Muscle of back (tissue), 13 donors: ENCODE measurements at places on chromosomes 7 and 10. TPM values are rescaled to one million over a fixed set of nuclear protein-coding genes. Genes with fewer than 3 reads are reported as not detected.
A peak's percentile ranks its signal among the peaks of the same experiment; 100 is the strongest.

- no peak for DNase-seq
Observed at GRCh38 chr10:132707776-132708171, 78.2 kb downstream of the NKX6-2 start.

The FFAR4 gene
- polyA plus RNA-seq: not detected

The CH25H gene
- 0.73 TPM for polyA plus RNA-seq

- DNase-seq: no peak
Observed at GRCh38 chr10:122255509-122256301, 15.4 kb upstream of the BTBD16 start.

The GPRIN2 gene
- polyA plus RNA-seq: not detected

The WASHC2C gene
- polyA plus RNA-seq: 44.0 TPM

- no peak for DNase-seq
Observed at GRCh38 chr10:42850931-42851330, 68.3 kb downstream of the BMS1 start.

GRCh38 chr10:3889961-3890522 lies 105.0 kb upstream of the KLF6 start:
- DNase-seq: no peak

- no peak for DNase-seq
Observed at GRCh38 chr7:27300421-27300820, 57.8 kb downstream of the EVX1 start.

DNA sequence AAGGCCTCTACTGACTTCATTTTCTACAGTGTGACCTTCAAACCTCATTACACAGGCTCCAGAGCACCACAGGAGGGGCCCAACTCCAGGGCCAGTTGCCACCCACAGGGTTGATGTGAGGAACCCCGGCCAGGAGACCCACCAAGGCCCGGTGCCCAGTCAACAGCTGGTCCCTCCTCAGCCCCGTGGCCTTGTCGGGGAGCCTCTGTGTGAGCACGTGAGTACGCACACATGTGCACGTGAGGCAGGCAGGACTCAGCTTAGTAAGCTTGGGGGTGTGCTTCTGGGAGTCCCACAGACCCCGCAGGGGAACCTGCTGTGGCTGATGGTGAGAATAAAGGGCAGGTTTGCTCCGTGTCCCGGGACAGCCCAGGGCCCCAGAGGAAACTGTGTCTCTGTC lies 104.5 kb downstream of the VIPR2 start:
- DNase-seq: no peak

GRCh38 chr7:149496642-149497391 lies 792 bp downstream of the ZNF746 start:
- DNase-seq: peak; percentile 75

DNA sequence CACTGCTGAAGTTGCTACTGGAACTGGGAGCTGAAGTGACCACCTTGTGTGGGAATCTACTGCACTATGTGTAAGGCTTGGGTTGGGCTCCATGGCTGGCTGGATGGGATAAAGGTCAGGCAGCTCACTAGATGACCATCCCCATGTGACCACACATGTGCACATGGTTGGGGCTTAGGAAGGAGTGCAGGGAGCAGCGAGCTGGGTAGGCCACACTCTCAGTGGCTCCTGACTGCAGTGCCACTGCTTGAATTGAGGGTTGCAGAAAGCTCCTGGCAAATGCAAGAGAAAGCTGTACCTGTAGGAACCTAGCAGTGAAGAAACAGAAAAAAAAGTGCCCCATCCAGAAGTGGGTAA lies 47.5 kb upstream of the AMPH start:
- DNase-seq: no peak

The ZNF248 gene
- polyA plus RNA-seq: 21.3 TPM

The TET1 gene
- 9.4 TPM for polyA plus RNA-seq

The FAM24A gene
- not detected for polyA plus RNA-seq

DNA sequence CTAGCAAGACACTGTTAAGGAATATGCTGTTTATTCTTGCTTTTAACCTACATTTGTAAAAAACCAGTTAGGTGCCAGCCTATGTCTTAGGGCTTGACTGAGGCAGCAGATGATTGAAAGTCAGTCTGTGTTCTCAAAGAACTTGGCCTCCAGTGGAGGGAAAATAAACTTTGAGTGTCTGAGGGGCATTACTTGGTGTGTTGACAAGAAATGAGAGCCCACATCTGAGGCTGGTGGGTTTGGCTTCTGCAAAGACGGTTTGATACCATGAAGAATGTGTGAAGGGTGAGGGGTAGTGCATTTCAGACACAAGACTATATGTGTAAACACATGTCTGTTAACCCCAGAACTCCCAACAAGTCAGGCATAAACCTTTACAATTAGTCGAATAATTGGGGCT lies 28.5 kb downstream of the CCSER2 start:
- DNase-seq: no peak

GRCh38 chr10:49435225-49435624 lies 39.3 kb upstream of the DRGX start:
- DNase-seq: no peak

The NOC3L gene
- 19.9 TPM for polyA plus RNA-seq

DNA sequence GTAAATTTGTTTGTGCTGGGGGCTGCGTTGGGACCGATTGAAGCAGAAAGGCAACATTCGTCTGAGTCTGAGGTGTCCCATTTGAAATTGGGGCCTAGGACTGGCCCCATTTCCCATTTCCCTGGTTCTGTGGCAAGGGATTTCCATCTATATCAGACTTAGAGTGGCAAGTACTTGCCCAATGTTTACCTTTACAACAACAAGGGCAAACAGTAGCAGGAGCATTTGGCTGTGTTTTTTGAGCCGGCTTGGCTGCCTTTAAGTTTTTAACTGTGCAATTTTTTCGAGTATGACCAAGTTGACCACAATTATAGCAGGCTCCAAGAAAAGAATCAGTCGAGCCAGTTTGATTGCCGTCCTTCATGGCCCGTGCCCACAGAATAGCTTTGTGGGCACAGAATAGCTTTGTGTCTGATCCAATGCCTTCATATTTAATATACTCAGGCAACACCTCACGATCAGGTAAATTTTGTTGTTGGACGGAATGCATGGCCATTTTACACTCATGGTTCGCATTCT lies 4.7 kb upstream of the CYP17A1 start:
- DNase-seq: no peak

- no peak for DNase-seq
Observed at GRCh38 chr7:98187138-98187502, 24.1 kb upstream of the BHLHA15 start.

DNA sequence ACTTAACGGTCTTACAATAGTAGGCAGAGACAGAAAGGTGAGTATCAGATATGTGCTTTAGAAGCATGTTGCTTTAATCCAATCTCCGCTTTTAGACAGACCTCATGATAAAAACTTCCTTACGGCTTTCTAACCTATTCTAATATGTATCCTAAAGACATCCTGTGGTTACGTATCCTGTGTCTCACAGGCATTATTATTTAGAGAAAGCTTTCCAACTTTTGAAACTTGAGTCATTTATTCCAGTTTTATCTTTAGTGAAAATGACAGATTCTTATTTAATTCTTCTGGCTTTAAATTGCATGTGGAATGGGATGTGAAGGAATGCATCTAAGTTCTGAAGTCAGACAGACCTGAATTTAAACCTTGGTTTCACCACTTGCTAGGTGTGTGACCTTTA lies 118.9 kb downstream of the OTUD1 start:
- no peak for DNase-seq

DNA sequence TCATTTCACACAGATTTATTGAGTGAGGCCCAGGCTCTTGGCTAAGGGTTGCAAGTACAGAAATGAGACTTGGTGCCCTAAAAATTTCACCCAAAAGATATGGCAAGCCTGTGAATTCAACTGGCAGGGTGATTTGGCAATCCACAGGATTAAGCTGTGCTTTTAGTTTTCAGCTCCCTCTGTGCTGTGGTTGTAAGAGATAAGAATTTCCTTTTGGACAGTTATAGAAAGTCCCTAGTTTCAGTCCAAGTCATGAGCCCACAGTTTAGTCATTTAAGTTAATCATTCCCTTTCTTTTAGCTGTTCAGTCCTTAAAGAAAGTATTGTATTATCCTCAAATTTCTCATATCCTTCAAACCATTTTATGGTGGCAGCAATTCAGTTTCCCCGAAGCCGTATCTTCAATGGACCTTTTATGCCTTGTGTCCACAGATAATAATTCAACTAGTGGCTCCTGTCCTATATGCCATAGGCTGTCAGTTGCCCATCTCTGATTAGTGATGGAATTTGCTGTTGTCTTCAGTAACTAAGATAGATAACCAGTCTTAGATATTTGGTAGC lies 73.4 kb upstream of the NAMPT start:
- DNase-seq: no peak
